ENCODE measurements at places on chromosomes 4 and X. TPM values are rescaled to one million over a fixed set of nuclear protein-coding genes. Genes with fewer than 3 reads are reported as not detected.
A peak's percentile ranks its signal among the peaks of the same experiment; 100 is the strongest.

DNA sequence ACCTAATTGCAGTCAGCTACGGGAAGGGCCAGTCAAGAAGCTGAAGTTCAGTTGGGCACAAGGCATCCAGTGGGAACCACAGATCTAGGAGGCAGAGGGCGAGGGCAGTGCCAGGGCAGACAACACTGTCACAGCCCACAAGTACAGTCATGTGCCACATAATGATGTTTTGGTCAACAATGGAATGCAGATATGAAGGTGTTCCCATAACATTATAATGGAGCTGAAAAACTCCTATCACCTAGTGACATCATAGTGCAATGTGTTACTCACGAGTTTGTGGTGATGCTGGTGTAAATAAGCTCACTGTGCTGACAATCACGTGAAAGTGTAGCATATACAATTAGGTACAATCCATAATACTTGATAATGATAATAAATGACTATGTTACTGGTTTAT, 4.5 kb upstream of the TMEM255A start:
- no peaks in the 10 kb centered on the region for H3K27me3 ChIP-seq
- peak overlapping the region; percentile 60 for H3K27ac ChIP-seq
- H3K36me3 ChIP-seq, result no peaks in the 10 kb centered on the region

DNA sequence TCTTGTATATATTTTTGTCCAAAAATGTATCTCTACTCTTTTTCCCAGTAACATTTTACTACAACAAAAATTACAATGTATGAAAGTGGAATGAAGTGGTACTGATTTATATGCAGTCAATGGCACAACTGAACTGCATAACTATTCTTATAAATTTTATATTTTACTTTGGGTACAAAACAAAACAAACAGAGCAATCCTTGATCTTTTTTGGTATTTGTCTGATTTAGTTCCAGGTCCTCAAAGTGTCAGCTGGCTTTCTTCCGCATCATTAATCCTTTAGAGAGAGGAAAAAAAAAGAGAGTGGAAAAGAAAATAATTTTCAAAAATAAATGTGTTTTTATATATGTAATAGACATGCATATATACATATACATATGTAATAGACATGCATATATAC, 252.4 kb upstream of the SLIT2 start:
- H3K27ac ChIP-seq, result no peak overlapping the region
- H3K27me3 ChIP-seq, result no peaks in the 10 kb centered on the region
- H3K4me3 ChIP-seq, result no peak overlapping the region
- no peak for DNase-seq
- no peaks in the 10 kb centered on the region for H3K36me3 ChIP-seq

SRPX gene
- total RNA-seq, result 5.4 TPM

GRCh38 chrX:49901048-49901447, 21.3 kb upstream of the CLCN5 start:
- H3K4me1 ChIP-seq, result no peaks in the 10 kb centered on the region
- peaks cover 18% of the 10 kb centered on the region for H3K27me3 ChIP-seq
- H3K27ac ChIP-seq, result no peak overlapping the region
- no peak for DNase-seq
- H3K36me3 ChIP-seq, result no peaks in the 10 kb centered on the region
- H3K4me3 ChIP-seq, result no peak overlapping the region

- peaks cover 19% of the 10 kb centered on the region for H3K4me1 ChIP-seq
- no peak overlapping the region for H3K4me3 ChIP-seq
- no peak for DNase-seq
- no peaks in the 10 kb centered on the region for H3K27me3 ChIP-seq
- no peak overlapping the region for H3K27ac ChIP-seq
Measured at GRCh38 chr4:177483271-177483670, 41.0 kb upstream of the AGA start.

SPANXN1 gene
- not detected for total RNA-seq

- no peaks in the 10 kb centered on the region for H3K4me1 ChIP-seq
- DNase-seq, result no peak
- no peaks in the 10 kb centered on the region for H3K27me3 ChIP-seq
- no peak overlapping the region for H3K27ac ChIP-seq
Measured at GRCh38 chrX:148271263-148271662, 229.2 kb upstream of the AFF2 start.

- no peaks in the 10 kb centered on the region for H3K36me3 ChIP-seq
- no peaks in the 10 kb centered on the region for H3K27me3 ChIP-seq
- H3K27ac ChIP-seq, result no peak overlapping the region
- no peak overlapping the region for H3K4me3 ChIP-seq
- no peak for DNase-seq
- no peaks in the 10 kb centered on the region for H3K4me1 ChIP-seq
Measured at GRCh38 chr4:76909711-76910110, 11.8 kb upstream of the SOWAHB start.

GRCh38 chrX:139018436-139018835, 306.9 kb upstream of the FGF13 start:
- H3K4me3 ChIP-seq, result no peak overlapping the region
- H3K36me3 ChIP-seq, result no peaks in the 10 kb centered on the region
- no peaks in the 10 kb centered on the region for H3K4me1 ChIP-seq
- no peaks in the 10 kb centered on the region for H3K27me3 ChIP-seq

- H3K27me3 ChIP-seq, result no peaks in the 10 kb centered on the region
- no peaks in the 10 kb centered on the region for H3K36me3 ChIP-seq
- H3K27ac ChIP-seq, result no peak overlapping the region
- H3K4me3 ChIP-seq, result no peak overlapping the region
Measured at GRCh38 chrX:153592966-153593688, 5.8 kb downstream of the CCNQ start.

CT45A3 gene
- total RNA-seq, result not detected

GRCh38 chr4:90071289-90072235, 55.6 kb upstream of the CCSER1 start:
- H3K36me3 ChIP-seq, result no peaks in the 10 kb centered on the region
- no peak overlapping the region for H3K4me3 ChIP-seq
- no peak for DNase-seq

ADAMTS3 gene
- 3.2 TPM for total RNA-seq

GRCh38 chr4:6262847-6263487, 6.7 kb upstream of the WFS1 start:
- no peak overlapping the region for H3K27ac ChIP-seq
- H3K36me3 ChIP-seq, result no peaks in the 10 kb centered on the region
- no peaks in the 10 kb centered on the region for H3K4me1 ChIP-seq
- no peaks in the 10 kb centered on the region for H3K27me3 ChIP-seq

DNA sequence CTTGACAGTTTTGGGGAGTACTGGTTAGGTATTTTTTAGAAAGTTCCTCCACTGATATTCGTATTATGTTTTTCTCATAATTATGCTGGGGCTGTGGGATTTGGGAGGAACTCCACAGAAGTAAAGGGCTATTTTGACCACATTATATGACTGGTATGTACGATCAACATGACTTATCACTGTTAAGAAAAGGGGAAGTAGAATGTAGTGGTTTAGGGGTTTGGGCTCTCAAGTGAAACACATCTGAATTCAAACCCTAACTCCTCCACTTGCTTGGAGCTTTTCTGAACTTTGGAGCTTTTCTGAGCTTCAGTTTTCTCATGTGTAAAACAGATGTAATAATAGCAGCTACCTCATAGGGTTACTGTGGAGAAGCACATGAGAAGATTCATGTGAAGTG, 96.4 kb upstream of the C1GALT1C1 start:
- H3K36me3 ChIP-seq, result no peaks in the 10 kb centered on the region
- H3K4me3 ChIP-seq, result no peak overlapping the region
- DNase-seq, result no peak
- no peaks in the 10 kb centered on the region for H3K4me1 ChIP-seq
- H3K27me3 ChIP-seq, result no peaks in the 10 kb centered on the region
- no peak overlapping the region for H3K27ac ChIP-seq

GDPD2 gene
- total RNA-seq, result not detected

GLUD2 gene
- total RNA-seq, result 0.40 TPM

DNA sequence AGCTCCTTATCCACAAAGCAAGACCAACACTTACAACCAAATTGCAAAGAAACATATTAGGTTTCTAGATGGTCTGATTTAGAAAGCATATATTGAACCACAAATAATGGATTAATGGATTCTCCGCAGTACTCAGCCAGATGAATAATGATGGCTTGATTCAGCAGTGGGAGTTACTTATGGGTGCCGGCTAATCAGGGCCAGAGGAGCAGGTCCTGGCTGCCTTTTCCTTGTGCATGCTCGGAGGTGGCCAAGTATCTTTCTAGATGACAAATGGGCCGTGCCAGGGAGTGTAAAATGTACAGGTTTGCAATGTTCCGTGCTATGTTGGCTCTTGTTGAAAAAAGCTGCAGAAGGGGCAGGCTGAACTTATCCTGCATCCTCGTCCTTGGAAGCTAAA, 70.2 kb downstream of the VCX3A start:
- no peak overlapping the region for H3K27ac ChIP-seq
- no peaks in the 10 kb centered on the region for H3K4me1 ChIP-seq
- DNase-seq, result no peak
- no peaks in the 10 kb centered on the region for H3K27me3 ChIP-seq

FRYL gene
- 29.9 TPM for total RNA-seq

DNA sequence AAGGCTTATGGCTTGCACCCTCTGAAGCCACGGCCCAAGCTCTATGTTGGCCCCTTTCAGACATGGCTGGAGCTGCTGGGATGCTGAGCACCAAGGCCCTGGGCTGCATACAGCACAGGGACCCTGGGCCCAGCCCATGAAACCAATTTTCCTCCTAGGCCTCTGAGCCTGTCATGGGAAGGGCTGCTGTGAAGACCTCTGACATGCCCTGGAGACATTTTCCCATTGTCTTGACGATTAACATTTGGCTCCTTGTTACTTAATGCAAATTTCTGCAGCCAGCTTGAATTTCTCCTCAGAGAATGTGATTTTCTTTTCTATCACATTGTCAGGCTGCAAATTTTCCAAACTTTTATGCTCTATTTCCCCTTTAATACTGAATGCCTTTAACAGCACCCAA, 844.7 kb downstream of the PCDH18 start:
- H3K4me3 ChIP-seq, result no peak overlapping the region
- no peaks in the 10 kb centered on the region for H3K27me3 ChIP-seq
- H3K27ac ChIP-seq, result no peak overlapping the region
- no peak for DNase-seq
- H3K36me3 ChIP-seq, result no peaks in the 10 kb centered on the region

- H3K4me1 ChIP-seq, result peaks cover 16% of the 10 kb centered on the region
- no peak overlapping the region for H3K4me3 ChIP-seq
- no peaks in the 10 kb centered on the region for H3K27me3 ChIP-seq
- H3K27ac ChIP-seq, result no peak overlapping the region
Measured at GRCh38 chrX:132030264-132030663, 7.2 kb downstream of the STK26 start.

DNA sequence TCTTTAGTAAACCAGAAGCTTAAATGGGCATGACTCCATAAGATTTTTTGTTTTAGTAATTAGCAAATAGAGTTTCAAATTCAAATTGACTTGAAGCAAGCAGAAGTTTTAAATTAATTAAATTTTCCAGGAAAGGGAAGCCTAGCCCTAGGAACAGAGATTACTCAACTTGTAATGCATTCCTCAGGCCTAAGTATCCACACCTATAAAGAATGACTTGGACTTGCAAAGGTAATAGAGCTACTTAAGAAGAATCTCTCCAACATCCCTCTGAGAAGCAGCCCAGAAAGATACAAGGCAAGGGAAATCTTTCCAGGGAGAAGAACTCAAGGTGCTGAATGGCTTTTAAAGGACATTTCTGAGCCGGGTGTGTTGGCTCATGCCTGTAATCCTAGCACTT, 16.9 kb upstream of the TMPRSS11E start:
- no peak overlapping the region for H3K4me3 ChIP-seq
- no peak overlapping the region for H3K27ac ChIP-seq
- H3K27me3 ChIP-seq, result no peaks in the 10 kb centered on the region
- no peaks in the 10 kb centered on the region for H3K36me3 ChIP-seq
